IMR-90 (cell line): ENCODE measurements at places on chromosomes 3 and 15. TPM values are rescaled to one million over a fixed set of nuclear protein-coding genes. Genes with fewer than 3 reads are reported as not detected.

The DPPA4 gene
- 0.02 TPM in 1 of 2 replicates, not detected in the other for polyA plus RNA-seq

GRCh38 chr15:44788748-44789147 lies 52.4 kb downstream of the TRIM69 start:
- DNase-seq: no peak

DNA sequence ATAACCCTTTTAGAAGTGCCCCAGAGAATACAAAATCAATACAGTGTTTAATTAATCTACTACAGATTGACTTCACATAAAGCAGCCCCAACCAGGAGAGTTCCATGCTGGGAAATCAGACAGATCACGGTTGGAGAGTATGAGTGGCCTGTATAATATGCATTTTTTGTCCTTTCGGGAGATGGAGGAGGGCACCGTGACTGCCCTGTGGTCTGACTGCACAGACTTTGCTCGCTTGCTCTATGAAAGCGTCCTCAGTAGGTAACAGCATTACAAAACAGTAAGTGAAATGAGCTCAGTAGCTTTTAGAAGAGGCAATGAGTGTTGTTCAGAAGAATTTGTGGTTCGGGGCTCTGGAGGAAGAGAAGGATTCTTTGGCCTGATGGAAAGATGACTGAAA lies 34.2 kb upstream of the SKIL start:
- DNase-seq: no peak

GRCh38 chr3:179801856-179802255 lies 149.0 kb downstream of the USP13 start:
- peak; percentile 30 for DNase-seq

The NR1I2 gene
- not detected in 2 replicates for polyA plus RNA-seq

GRCh38 chr3:74489050-74489792 lies 125.2 kb downstream of the CNTN3 start:
- peak; percentile 31 for DNase-seq

The KNL1 gene
- polyA plus RNA-seq: 2.2 and 3.1 TPM in 2 replicates

GRCh38 chr3:133868758-133869475 lies 26.8 kb downstream of the RAB6B start:
- no peak for DNase-seq

DNA sequence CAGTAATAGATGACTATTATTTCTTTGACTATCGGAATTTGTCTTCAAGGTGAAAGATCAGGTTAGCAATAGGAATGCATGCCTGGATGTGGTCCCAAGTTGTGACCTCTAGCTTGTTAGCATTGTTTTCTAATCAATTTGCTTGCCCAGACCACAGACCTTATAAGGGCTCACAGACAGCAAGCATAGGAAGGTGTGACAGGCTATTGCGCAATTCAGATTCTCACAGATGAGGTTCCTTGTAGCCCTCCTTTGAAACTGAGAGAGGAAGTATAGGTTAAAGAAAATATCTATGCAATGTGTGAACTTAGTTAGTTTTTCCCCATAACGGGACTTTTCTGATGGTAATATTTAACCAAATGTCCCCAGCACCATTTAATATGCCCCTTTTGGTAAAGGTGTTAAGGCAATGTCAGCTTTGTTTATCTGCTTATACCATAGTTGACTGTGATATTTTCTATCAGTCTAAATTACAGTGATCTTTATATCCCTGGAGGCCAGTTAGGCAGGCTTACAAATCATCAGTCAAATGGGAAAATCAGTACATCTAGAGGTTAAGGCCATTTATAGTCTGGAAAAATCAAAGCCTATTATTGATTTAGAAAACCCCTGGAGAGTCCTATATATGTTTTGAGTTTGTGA lies 168.1 kb upstream of the MBNL1 start:
- DNase-seq: no peak

GRCh38 chr3:138833899-138834595 lies 681 bp downstream of the PIK3CB start:
- peak; percentile 24 for DNase-seq

DNA sequence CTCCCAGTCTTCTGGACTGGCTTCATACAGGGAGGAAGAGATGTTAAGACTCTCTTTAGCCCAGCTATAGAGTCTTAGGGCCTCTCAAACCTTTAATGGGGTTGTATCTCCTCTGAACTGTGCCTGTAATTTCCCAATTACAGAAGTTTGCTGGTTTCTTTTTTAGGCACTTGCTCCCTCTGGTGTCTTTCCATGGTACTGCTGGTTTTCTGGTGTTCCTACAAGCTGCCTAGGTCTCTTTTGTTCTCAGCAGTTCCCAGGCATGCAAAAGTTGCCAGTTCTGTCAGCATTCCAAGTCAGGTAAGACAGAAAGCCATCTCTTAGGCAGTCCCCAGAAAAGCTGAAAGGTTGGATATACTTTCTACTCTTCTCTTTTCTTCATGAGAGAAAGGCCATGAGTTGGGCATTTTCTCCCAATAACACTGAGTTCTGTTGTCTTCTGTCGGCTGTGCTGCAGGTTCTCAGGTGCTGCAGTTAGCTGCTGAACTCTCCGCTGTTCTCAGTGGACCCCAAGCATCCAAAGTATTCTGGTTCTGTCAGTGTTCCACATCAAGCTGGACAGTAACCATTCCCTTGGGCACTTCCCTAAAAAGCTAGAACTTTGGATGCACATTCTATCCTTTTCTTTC lies 54.4 kb upstream of the EHHADH start:
- DNase-seq: peak; percentile 55

- peak; percentile 77 for DNase-seq
Observed at GRCh38 chr3:47096959-47097358, 67.0 kb downstream of the SETD2 start.

The MESP1 gene
- polyA plus RNA-seq: 0.10 and 0.13 TPM in 2 replicates

The SIDT1 gene
- polyA plus RNA-seq: not detected in 2 replicates

- DNase-seq: peak; percentile 1
Observed at GRCh38 chr3:121970047-121970446, 52.0 kb downstream of the ILDR1 start.

The SLCO2A1 gene
- 1.2 and 1.5 TPM in 2 replicates for polyA plus RNA-seq

The PLCD1 gene
- 13.2 and 14.9 TPM in 2 replicates for polyA plus RNA-seq

DNA sequence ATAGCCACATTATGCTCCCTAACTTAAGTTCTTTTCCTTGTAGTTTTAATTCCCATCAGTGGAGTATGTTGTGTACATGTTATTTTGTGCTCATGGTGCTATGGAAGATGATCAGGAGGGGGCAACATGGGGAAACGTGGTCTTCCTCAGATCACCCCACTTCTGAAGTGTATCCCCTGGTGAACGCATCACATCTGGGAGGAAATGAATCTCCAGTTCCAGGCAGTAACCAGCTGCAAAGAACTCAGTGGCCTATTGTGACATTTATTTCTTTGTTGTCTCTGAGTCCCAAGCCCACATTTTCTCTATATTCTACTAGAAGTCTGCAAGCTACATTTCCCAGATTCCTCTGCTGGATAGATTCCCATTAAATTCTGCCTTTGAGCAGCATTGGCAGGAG lies 217.0 kb downstream of the SATB1 start:
- DNase-seq: no peak

- peak; percentile 80 for DNase-seq
Observed at GRCh38 chr15:98794748-98795147, 146.4 kb downstream of the IGF1R start.

The TMC3 gene
- not detected in 2 replicates for polyA plus RNA-seq

The SLC9A9 gene
- 1.1 and 1.4 TPM in 2 replicates for polyA plus RNA-seq

- no peak for DNase-seq
Observed at GRCh38 chr15:96342406-96343112, 12.1 kb downstream of the NR2F2 start.

GRCh38 chr3:54857343-54857742 lies 70.5 kb downstream of the LRTM1 start:
- DNase-seq: no peak

DNA sequence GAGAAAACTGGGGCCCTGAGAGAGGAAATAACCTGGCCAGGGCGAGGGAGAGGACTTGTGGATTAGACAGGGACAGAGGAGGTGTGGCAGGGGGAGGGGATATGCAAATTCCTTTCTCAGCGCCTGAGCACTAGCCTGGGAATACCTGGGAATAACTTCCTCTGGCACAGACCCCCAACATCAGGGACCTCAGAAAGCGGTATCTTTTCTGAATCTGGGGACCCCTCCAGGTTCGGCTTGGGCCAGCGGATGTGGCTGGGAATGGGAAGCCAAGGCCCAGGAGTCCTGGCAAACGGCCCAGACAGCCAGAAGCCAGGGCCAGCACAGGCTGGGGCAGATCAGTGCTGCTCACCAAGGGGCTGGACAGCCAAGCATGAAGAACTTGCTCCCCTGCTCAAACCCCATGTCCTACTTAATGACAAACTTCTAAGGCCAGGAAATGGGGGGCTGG lies 9.2 kb upstream of the ACSBG1 start:
- peak; percentile 32 for DNase-seq

The MKRN2OS gene
- polyA plus RNA-seq: not detected in 2 replicates
